Cardiac fibroblast (primary cell): ENCODE measurements at places on chromosomes 2 and 18.

DNA sequence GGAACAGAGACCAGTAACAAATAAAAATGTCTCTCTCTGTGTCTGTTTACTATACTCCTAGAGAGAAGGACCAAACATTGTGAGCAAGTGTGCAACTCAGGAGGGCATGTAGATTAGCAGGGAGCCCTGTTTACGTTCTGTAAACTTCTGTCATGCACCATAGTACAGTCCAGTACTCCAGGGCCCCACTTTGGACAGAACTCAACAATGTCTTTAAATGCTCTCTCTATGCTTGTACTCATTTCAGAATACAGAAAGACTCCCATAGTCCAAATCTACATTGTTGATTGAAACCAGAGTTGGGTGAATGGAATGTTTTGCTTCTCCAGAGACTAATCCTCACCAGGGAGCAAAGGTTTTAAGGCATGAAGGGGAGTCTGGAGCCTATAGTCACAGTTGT is 934.8 kb downstream of the NRXN1 start:
- DNase-seq = no peak

DNA sequence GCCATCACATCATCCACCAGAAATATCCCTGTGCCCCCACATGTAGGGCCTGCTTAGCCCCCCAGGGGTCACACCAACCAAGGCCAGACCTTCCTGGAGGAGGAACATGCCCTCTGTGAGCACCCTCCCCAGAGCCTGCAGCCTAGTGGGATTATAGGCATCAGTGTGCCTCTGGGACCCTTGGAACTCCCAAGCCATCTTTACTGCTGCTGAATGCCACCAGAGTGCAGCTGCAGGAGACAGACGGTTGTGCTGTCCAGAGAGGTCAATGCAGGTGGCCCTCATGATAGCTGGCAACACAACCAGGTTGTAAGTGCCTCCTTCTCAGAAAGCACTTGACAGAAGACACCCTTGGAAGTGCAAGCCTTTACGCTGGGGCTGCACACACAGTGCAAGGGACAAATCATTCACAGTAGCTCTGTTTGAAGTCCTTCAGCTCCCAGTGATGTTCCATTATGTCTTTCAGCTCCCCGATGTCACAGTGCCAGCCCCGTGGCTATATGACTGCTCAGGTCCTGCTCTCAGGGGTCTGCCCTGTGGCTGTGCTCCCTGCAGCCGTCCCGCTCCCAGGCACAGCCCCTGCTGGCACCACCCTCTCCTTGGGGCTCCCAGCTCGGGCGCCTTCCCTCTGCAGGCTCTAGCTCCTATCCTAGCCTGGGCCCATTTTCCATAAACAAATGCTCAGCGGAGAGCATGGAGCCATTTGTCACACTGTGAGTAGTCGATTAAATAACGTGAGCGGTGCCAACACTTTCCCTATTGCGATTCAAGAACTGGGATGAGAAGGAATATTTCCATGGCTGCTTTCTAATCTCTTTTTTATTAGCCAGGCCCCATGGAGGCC is 65.1 kb downstream of the EDAR start:
- no peak for DNase-seq

GRCh38 chr2:237487496-237487895 is 445 bp downstream of the MLPH start:
- DNase-seq = no peak

DNA sequence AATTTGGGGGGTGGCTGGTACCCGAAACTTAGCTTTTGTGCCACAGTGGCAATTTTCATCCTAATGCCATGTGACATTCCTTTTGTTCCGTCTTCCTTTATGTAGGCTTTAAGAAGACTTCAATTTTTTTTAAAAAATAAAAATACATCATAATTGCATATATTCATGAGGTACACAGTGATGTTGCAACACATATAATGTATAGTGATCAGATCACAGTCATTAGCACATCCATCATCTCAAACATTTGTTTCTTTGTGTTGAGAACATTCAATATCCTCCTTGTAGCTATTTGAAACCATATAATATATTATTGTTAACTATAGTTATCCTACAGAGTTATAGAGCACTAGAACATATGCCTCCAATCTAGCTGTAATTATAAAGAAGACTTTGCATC is 6.0 kb upstream of the CLIP4 start:
- DNase-seq = no peak

GRCh38 chr2:172198908-172199307 is 96.2 kb upstream of the DLX2 start:
- DNase-seq = no peak

GRCh38 chr2:99431587-99432275 is 58.1 kb downstream of the REV1 start:
- no peak for DNase-seq

DNA sequence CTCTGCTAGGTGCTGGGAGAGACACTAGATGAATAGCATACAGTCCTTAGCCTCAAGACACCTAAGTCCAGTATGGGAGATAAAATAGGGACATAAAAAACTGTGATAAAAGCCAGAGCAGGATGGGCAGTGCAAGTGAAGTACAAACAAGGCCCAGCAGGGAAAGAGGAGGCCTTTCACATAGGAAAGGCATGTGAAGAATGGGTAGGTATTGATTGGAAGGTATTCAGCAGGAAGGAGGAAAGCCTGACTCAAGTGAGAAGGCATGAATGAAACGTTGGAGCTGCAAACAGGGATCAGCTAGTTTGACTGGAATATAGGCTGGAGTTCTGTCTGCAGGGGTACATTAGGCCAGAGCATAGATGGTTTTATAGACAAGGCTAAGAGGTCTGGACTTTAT is 11.0 kb upstream of the CXCR4 start:
- no peak for DNase-seq

- no peak for DNase-seq
Measured at GRCh38 chr2:137706786-137707613, 257.3 kb upstream of the HNMT start.

DNA sequence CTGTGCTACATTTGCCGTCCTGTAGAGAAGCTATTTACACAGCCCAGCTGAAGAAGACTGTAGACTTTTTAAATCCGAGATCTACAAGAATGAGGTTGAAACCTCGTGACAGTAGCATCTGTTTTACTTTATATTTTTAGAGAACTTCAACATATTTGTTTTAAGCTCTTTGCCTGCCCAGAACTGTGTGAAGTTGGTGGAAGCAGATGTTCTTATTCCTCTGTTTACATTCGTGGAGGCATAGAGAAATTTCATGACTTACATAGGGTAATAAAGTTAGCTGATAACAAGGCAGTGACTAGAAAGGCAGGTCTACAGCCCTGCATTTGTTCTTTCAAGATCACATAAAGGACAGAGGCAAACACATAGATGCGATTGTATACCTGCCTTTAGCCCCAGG is 47.0 kb upstream of the MAP3K20 start:
- DNase-seq = no peak

DNA sequence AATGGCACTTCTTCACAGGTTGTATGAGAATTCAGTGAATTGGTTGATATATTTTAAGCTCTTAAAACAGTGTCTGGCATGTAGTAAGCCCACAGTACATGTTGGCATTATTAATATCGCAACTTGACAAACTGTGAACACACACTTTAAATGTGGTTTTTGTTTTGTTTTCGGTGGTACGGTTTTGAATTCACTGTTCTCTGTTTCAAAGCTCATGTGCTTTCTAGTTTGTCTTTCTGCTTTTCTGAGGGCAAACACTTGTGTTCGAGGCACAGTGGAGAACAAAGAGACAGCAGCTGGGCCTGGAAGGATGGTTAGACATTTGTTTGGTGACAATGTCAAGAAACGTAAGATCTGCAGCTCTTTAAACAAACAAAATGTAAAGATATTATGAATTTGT is 276.5 kb upstream of the MC4R start:
- no peak for DNase-seq

DNA sequence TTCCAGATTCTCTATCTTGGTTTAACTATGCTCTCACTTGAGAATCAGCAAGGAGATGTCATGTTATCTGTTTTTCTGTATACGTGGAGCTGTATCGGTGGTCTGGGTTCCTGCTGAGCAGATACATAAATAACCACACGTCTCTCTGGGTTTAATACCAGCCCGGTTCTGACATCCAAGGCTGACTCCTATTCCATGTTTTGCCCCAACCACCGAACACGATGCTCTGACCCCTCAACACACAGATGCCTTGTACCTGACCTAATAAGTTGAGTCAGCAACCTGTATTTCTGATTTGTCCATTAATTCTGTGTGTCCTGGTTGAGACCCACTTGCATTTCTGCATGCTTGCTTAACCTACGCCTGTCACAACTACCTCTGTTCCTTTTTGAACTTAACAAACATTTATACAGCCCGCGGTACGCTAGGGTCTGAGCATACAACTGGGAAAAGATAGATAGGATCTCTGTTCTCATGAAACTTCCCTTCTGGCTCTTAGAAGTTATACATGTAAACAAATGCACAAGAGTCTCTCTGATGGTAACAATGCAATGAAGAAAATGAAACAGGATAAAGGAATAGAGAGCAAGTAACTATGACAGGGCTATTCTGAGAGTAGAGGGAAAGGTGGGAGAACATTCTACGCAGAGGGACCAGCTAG is 480.4 kb downstream of the PARD3B start:
- peak; percentile 2 for DNase-seq

GRCh38 chr2:40101131-40101575 is 322.1 kb upstream of the THUMPD2 start:
- DNase-seq = peak; percentile 87

DNA sequence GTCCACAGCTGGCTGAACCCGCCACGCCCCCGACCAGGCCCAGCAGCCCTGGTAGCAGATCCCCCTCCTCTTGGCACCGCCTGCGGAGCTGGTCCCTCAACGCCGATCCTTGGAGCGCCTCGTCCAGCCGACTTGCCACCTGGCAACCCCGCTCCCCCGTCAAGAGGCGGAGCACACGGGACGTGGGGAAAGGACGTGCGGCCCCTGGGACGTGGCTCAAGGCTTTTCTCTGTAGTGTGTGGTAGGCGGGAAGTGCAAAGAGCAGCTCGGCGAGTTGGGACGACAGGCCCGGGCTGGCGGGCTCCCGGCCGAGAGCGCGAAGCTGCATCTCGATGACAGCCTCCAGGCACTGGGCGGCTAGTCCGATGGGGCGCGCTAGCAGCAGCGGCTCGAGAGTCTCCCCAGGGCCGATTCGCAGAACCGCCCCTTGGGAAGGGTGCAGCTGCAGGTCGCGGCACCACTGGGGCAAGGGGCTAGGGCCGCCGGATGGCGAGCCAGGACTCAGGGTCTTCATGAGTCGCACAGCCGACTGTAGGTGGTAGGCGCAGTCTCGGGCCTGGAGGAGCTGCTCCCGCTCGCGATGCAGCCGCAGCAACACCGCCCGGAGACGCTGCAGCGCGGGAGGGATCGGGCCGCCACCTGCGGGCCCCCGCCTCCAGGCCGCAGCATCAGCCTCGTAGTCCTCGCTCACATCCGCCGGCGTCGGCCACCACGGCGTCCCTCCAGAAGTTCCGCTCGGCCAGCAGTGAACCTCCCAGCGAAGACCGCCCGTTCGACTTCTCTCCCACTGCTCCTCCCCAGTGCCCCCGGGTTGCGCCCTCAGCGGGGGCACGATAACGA is 617 bp downstream of the CCDC142 start:
- DNase-seq = peak; percentile 19

GRCh38 chr2:176104316-176105077 is 2.6 kb upstream of the HOXD11 start:
- DNase-seq = no peak

DNA sequence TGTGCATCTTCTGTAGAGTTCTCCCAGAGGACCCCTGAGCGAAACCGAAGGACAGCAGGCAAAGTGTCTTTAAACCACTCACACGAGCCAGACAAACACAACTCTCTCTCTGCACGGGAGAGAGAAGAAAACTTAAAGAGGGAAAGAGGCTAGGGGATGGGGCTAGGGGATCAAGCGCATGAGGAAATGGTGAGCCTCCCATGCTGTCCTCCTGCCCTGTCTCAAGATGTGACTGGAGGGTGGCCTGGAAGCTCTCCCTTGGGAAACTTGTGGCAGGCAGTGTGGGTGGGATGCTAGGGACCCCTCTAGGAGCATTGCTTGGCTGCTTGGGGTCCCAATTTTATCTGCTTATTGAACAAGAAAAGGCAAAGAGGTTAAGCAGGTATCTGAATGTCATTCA is 44.5 kb downstream of the CYP26B1 start:
- no peak for DNase-seq

GRCh38 chr2:21379140-21379539 is 255.4 kb downstream of the TDRD15 start:
- no peak for DNase-seq

DNA sequence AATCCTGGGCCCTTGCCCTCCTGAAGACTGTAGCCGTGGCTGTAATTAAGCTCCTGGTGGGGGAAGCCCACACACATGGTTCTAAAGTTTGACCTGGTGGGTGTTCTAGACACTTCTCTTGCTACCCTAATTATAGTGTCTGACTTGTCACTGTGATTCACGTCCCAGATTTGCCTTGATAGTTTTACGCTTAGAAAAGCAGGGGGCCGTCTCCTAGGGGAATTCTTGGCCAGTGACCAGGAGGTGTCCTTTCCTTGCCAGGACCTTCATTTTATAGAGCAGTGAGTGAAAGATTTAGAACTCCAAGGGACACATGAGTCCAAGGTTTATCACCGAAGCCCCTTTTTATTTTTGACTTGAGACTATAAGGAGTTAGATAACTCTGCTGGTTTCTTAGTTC is 9.0 kb downstream of the TMEM214 start:
- no peak for DNase-seq

GRCh38 chr2:102499558-102499957 is 26.5 kb downstream of the SLC9A4 start:
- no peak for DNase-seq

DNA sequence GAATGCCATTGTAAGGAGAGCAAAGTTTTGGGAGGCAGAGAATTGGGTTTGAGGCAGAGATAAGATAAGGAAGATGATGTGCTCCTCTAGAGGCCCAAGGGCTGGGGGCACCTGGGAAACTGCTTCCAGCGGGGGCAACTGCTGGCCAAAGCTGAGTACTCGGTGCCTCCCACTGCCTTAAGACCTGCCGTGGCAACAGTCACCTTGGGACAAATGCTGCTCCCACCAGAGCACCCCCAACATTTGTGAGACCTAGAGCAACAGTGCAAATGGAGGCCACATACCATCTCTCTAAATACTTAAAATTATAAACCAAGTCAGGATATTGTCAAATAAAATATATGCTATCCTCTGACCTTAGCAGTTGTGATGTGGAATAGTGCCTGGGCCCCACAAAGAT is 127.1 kb downstream of the CAPN13 start:
- DNase-seq = no peak

DNA sequence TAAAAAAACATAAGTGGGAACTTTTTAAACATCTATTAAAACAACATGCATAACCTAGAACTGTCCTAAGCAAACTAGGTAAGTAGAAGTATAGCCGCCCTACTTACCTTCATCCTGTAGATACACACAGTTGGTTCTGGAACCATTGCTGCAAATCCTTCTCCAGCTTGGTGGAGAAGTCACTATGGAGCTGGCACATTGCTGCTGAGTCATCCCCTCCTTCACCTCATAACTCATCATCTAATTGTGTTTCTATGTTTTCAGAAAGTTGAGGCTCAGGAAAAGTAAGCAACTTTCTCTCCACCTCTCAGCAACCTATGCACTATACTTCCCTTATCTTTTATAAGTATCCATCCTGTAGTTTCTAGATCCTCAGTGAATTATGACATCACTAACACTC is 269.8 kb upstream of the MMADHC start:
- DNase-seq = peak; percentile 53

GRCh38 chr2:44535376-44535775 is 173.6 kb downstream of the CAMKMT start:
- no peak for DNase-seq

- DNase-seq = peak; percentile 6
Measured at GRCh38 chr2:56523816-56524215, 340.0 kb downstream of the CCDC85A start.
